ENCODE measurements at places on chromosomes 11 and 22.

GRCh38 chr22:36985211-36985889, 33.9 kb downstream of the TST start:
- DNase-seq = no peak

GRCh38 chr11:94662065-94662779, 95.1 kb downstream of the PIWIL4 start:
- no peak for DNase-seq

- no peak for DNase-seq
Measured at GRCh38 chr11:22624742-22625447, 728 bp downstream of the FANCF start.

DNA sequence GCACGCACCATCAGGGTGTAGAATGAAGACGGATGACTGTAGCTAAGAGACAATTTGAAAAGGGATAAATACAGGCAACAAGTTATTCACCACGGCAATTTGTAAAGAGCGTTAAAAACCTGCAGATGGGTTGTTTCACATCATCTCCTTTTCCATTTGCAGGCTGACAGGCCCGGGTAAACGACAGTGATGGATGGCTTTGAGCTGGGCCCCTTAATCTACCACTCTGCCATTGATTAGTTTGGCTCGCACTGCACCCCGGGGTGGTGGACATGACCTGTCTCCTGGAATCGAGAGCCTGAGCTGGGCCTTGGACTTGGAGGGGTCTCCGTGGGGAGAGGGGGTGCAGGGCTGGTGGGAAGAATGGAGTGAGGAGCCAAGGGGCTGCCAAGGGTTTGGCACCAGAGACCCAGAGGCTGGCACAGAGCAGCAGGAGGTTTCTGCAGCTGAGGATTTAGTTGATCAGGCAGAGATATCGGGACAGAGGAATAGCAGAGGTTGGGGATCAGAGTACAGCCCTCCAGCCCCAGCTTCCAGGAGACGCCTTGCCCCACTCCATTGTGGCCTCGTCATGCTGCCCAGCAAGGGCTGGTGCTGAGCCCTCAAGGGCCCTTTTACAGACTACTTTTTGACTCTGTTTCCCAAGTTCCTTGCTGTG, 110.6 kb upstream of the NECTIN1 start:
- no peak for DNase-seq

DNA sequence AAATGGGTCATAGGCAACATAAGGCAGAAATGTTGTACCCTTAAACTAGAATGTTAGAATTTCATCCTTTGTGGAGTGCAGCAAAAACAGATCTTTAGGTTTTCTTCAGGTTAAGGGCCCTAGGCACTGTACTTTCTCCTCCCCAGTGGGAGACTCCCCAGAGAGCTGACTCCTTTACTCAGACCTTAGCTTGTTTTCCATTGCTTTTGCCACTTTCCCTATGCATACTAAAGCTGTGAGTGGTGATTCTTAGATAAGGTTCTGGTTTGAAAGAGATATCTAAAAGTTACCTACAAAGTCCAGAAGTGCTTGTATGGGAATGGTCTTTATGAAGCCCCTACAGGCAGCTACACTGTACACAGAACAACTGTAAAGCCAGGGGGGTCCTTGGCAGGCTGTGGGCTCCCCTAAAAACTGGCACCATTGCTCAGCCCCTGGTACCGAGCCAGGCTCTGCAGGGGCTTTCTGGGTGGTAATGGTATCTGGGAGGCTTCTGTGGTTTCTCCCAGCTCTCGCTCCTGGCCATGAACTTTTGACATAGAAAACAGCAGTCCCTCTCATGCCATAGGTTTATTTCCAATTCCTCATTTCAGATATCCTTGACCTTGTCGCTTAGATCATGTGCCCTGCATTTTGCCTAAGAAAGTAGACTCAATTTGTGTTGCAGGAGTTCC, 23.2 kb downstream of the AMOTL1 start:
- DNase-seq = no peak

GRCh38 chr11:60756307-60757032, at the start of gene MS4A15:
MS4A15 (plus strand) TSS chr11:60756867; CDS start chr11:60763734, 6,867 bp downstream.
- no peak for DNase-seq
